ENCODE measurements at places on chromosomes 4 and X.

DNA sequence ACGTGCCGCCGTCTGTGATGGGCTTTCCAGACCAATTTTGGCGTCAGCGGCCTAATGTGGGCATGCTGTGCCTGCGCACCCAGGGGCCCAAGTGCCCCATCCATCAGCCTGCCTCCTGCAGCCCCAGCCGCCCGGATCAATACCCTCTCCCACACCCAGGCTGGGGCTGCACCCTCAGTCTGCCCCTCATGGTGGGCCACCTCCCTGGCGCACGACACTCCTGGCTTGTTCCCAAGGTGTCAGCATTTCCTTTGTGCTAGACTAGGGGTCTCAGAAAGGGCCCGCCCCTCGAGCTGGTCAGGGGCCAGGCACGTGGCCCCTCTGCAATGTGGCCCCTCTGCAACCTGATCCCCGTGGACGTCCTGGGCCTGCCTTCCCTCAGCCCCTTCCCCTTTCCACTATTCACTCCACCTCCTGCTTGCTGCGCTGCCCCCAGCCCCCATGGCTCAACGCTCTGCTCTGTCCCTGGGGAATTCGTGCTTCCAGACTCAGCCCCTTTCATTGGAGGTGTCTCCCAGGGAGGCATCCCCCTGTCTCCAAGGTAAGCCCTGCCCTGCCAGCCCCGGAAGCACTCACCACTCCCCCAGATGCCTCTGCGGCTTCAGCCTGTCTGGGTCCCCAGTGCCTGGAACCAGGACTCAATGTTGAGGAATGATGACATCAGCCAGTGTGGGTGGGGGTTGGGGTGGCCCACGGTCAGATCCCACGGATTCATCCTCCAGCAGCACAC is 130.8 kb downstream of the HMX1 start:
- no peak for DNase-seq

DNA sequence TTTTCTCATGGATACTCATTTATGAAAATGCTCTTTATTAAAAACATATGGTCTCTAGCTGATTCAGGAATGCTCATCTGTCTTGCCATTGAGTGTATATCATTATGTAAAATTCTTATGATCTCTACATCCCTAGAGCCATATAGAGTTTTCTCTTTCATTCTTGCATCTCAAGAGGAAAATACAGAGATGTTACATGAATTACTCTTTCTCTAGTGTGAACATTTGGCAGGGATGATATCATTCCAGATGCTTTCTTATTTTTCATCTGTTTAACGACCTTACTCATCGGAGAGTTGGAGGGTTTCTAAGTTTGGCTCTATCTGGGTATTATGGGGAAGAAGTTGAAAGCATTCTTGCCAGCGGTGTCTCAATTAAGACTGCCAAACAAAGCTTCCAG is 202.9 kb upstream of the SLC7A11 start:
- DNase-seq = no peak

DNA sequence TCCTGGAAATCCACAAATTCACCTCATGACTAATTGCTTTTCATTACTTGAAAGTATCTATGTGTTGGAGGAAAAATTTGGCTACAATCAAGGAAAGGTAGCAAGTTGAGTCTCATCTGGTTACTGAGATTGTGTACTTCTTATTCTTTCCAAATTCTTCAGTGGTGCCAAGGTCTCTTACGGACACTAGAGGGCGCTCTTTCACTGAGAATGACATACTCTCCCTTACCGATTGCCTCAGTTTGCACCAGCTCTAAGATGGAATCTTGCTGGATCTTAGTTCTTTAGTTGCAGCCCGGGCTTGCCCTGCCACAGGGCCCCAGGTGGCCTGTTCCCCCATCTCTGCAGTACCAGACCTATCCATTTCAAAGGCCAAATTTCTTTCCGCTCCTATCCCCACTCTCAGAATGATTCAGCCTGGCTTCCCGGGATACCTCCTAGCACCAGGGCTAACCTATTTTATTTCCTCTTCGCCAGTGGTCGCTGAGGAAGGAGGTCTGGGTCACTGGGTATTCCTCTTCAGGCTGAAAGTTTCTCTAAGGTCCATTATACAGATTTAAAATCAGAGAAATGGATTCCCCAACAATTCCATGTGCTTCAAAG is 24.6 kb upstream of the GPR50 start:
- no peak for DNase-seq

- DNase-seq = no peak
These were observed 261.6 kb downstream of the EVC2 start for GRCh38 chr4:5446595-5447226.

Measured in cortex of kidney (tissue), 1 donor.